ENCODE measurements at places on chromosomes 1 and 21.

DNA sequence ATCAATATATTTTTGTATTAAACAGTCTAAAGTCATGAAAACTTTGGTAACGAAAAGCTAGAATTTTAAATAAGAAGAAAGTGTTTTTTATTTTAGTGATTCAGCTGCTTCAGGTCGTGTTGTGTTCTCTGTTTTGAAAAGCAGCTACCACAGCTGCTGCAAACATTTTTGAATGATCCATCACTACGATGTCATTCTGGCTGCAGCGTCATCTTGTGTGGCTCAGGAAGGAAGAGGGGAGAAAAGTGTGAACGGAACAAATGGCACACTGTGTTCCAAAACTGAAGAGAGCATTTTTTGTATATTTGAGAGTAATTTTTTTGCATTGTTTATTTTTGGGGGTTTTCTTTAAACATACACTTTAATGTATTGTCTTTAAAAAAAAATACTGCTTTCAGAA, 323.0 kb upstream of the ADGRL2 start:
- peak; percentile 14 for DNase-seq

DNA sequence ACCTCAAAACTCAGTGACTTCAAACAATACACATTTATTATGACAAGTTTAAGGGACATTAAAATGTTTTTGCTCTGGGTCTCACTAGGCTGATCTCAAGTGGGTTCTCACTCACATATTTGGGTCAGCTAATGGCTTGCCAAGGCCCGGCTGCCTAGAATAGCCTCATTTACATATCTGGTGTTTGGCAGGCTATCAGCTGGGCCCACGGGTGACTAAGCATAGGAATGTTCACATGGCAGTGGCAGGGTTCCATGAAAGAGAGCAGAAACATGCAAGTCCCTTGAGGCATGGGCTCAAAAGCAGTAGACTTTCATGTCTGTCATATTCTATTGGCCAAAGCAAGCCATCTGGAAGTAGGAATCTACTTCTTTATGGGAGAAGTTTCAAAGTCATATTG, 492.6 kb downstream of the KCNT2 start:
- DNase-seq, result peak; percentile 80

- DNase-seq, result no peak
Observed at GRCh38 chr1:203684094-203684493, 57.5 kb downstream of the ATP2B4 start.

DNA sequence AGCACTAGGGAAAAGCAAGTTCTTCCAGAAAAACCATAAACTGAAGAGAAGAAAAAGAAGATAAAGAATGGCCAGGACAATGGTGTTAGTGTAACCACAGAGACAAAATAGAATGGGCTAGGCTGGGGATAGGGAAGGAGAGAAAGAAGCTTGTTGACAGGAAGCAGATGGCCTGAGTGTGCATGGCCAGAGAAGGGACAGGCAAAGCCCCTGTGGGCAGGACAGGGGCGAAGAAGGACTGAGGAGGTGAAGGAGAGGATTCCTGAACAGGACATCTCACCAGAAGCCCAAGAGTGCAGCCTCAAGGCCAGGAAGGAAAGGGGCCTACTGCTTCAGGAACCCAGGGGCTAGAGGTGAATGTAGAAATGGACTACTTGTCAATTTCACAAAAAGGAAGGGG, 29.3 kb downstream of the IQGAP3 start:
- no peak for DNase-seq

DNA sequence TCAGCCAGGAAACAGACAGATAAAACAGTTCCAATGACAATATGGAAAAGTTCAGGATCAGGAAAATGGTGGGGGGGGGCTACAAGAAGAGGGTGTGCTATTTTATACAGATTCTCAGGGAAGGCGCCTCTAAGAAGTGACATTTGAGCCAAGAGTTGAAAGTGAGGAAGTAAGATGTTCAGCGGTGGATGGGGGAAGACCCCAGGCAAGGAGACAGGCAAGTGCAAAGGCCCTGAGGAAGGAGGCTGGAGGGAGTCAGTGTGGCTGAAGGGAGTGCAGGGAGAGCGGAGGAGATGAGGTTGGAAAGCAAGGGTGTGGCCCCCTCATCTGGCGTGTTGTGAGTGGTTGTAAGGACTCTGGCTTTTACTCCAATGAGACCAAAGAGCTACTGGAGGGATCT, 8.4 kb upstream of the PDZK1IP1 start:
- no peak for DNase-seq

GRCh38 chr1:14010476-14010875, 310.5 kb downstream of the PRDM2 start:
- DNase-seq, result no peak

GRCh38 chr1:22527555-22528296, 35.6 kb upstream of the EPHA8 start:
- DNase-seq, result no peak

- DNase-seq, result no peak
Observed at GRCh38 chr1:111955755-111956154, 33.7 kb downstream of the KCND3 start.

GRCh38 chr1:50110151-50110550, 1.4 kb downstream of the ELAVL4 start:
- DNase-seq, result no peak

DNA sequence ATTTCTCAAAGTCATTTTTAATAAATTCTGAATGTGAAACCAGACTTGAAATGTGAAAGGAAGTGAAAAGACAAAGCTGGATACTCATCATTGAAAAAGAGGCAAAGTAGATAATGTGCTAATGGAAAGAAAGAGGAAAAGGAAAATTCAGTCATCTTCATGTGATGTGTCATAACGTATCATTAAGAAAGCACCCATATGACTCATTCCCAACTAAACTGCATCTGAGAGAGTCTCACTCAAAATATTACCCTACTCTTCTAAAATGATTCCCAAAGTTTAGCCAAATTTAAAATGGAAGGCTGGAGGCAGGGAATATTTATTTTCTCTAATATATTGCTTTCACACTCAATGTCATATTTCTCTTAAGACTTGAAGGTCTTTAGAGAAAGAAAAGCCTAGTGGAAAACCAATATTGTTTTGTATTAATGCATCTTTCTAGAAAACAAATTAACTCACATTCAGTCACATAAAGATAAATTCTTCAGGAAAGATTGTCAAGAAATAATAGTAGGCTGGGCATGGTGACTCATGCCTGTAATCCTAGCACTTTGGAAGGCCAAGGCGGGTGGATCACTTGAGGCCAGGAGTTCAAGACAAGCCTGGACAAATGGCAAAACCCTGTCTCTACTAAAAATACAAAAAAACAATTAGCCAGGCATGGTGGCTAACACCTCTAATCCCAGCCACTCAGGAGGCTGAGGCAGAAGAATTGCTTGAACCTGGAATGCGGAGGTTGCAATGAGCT, 129.9 kb downstream of the SLC30A10 start:
- DNase-seq, result peak; percentile 70

GRCh38 chr1:94634977-94635416, 93.4 kb upstream of the F3 start:
- DNase-seq, result no peak

DNA sequence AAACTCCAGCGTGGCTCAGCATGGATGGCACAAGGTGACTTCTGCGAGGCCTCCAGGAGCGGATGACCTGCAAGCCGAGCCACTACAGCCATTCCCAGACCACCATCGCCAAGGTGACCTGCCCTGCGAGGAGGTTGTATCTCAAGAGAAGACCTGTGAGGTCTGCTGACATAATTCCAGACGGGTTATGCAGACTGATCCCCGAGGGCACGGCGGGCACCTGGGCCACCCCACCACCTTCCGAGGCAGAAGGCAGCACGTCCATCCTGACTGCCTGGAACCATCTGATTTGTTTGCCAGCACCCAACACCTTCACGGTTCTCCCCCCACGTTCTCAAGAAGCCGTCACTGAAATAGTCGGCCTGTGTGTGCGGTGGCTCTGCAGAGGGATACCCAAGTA, 56.8 kb upstream of the CNTN2 start:
- no peak for DNase-seq

- DNase-seq, result peak; percentile 40
Observed at GRCh38 chr1:24294716-24295371, 24.3 kb upstream of the GRHL3 start.

- no peak for DNase-seq
Observed at GRCh38 chr1:205636732-205637131, 4.9 kb upstream of the ELK4 start.

DNA sequence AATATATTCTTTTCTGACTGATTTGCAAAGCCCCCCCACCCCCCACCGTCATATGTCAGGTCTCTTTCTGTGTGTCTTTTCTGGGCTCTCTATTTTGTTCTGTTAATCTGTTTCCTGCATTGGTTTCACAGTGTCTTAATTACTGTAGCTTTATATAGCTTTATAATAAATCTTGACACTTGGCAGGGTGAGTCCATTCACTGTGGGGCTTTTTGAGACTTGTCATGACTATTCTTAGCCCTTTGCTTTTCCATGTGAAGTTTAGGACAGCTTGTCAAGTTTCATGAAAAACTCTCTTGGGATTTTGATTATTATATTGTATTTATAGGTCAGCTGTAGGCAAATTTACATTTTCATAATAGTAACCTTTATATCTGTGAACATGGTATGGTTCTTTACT, 50.4 kb downstream of the MIGA1 start:
- peak; percentile 6 for DNase-seq

DNA sequence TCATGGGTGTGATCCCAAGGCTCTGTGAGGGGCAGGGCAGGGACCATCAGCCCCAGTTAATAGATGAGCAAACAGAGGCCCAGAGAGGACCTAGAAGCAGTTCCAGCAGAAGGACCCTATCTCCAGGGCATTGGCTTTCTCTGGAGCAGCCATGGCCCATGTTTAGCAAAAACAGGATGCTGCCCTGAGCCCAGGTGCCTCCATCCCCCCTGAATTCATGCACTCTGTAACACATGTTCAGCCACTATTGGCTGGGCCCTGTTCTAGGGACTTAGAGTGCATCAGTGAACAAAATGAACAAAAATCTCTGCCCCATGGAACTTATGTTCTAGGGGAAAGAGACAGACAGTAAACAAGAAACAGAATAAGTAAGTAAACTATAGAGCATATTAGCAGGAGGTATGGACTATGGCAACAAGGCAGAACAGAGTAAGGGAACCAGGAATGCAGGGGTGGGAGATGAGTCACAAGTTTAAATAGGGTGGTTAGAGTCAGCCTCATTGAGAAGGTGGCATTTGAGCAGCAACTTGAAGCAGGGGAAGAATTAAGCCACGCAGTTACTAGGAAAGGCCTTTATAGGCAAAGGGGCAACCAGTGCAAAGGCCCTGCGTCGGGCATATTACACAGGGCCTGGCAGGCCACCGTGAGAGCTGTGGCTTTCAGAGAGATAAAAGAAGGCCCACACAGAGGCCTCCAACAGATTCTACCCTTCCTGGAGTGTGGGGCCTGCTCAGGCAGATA, 185.9 kb upstream of the EDN2 start:
- DNase-seq, result peak; percentile 72

DNA sequence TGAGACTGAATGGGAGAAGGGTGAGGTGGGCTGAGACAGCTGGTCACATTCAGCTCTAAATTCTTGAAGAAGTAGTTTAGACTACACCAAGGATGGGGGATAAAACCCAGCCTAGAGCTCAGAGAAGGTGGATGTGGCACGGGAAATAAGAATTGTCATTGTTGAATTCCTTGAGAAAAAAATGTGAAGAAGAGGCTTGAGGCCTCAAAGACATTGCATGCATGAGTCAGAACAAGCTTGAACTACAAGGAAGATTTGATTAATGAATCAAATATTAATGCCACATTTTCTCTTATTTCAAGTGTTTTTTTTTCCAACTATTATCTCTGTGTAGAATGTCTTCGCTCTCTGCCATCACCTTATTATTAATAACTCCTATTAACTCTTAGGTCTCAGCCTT, 58.9 kb downstream of the MAP3K7CL start:
- no peak for DNase-seq

DNA sequence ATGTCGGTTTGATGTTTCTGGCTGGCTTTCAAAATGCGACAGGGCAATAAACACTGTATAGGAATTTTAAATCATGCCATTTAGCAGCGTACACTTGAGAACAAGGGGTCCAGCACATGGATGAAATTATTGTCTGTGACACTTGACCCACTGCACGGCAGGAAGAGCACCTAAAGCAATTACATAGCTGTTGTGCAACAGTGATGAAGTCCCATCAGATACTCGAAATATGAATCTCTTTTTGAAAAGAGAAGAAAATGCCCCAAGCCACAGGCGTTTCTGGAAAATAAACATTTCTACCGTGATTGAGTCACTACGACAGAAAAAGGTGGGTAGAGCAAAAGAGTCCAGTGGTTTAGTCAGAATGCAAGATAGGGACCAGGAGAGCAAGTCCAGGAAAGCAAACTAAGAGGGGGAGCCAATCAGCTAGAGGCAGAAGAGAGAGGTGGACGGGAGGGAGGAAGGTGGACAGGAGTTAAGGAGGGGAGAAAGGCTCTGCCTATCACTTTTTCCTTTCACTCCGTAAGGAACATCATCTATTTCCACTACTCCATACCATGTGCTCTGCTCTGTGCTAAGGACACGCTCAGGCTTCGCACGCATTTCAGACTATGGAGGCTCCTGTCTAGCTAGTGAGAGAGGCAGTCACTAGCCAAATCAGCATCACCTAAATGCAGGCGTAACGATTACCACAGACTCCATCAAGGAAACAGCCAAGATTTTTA, 6.4 kb downstream of the DSCAM start:
- DNase-seq, result no peak

DNA sequence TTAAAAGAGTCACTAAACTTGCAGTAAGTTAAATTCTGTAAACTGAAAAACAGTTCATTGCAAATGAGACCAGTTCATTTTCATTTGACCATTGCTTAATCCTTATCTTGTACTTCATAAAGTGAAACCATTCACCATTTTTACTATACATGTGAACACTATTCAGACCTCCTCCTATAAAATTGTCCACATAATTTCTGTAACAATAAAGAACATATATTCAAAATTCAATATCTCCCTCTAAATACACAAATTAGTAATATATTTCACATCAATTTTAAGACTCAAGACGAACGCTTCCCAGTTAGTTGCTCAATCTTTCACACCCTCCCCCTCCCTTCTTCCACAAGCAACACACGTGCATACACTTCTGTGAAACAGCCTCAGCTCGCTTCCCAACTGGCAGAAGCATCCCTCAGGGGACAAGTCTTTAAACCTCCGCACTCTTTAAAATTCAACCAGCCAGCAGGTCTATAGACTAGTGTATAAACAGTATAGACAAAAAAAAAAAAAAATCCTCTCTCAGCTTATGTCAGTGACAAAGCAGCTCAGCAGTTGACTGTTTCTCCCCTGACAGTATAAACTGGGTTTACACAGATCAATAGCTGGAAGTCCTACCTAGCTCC, 99.6 kb downstream of the DENND1B start:
- peak; percentile 15 for DNase-seq

DNA sequence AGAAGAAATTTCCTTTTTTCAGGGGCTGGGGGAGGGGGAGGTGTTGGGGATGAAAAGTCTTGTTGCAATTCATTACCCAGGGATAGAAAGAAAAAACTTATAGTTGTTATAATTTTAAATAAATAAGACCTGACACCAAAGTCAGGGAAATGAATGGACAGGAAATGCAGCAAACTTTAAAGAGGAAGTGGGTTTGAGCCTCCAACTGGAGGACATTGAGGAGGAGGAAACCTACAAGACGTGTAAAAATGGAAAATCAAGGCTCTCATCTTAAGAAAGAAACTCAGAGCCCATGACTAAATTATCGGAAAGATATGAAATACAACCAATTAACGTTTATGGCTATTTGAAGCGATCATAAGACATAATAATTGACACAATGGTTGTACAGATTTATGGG, 54.4 kb downstream of the NIBAN1 start:
- no peak for DNase-seq

All from LHCN-M2 (cell line).